ELF-1 (cell line): ENCODE measurements at places on chromosomes 13 and 19.

GRCh38 chr19:16978156-16978555 lies 48.5 kb downstream of the CPAMD8 start:
- no peak for DNase-seq

GRCh38 chr13:79913141-79913827 lies 427.6 kb downstream of the SPRY2 start:
- no peak for DNase-seq

- no peak for DNase-seq
These were observed at the start of gene CYP2B6 for GRCh38 chr19:40990972-40991381. TSS of gene CYP2B6 (plus strand) at chr19:40991282. CDS start at chr19:40991306, 24 bp downstream.

DNA sequence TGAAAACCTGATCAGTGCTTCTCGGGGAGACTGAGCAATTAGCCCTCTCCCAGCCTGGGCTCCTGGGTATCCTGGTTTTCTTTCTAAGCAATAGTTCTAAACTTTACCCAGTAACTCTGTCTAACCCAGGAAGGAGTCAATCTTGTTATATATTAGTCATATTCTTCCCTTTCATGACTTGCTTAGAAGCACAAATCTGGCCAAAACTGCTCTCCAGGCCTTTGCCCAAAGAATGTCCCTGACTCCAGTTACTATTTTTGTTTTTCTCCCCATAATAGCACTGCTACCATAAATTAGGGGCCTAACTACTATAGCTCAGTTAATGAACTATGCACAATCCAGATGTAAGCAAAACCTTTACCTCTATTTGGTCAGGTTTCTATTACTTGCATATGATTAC lies 355.8 kb upstream of the HTR2A start:
- no peak for DNase-seq

DNA sequence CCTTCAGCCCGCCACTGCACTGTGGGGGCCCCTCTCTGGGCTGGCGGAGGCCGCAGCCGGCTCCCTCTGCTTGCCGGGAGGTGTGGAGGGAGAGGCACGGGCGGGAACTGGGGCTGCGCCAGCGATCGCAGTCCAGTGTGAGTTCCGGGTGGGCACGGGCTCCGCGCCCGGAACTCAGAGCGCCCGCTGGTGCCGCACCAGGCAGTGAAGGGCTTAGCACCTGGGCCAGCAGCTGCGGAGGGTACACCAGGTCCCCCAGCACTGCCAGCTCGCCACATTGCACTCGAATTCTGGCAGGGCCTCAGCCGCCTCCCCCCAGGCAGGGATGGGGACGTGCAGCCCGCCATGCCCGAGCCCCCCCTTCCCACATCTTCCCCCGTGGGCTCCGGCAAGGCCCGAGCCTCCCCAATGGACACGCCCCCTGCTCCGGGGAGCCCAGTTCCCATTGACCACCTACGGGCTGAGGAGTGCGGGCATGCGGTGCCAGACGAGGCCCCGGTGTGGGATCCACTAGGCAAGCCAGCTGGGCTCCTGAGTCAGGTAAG lies 135.9 kb upstream of the RFC3 start:
- no peak for DNase-seq

- no peak for DNase-seq
These were observed 575.1 kb downstream of the SLITRK6 start for GRCh38 chr13:85223883-85224656.

DNA sequence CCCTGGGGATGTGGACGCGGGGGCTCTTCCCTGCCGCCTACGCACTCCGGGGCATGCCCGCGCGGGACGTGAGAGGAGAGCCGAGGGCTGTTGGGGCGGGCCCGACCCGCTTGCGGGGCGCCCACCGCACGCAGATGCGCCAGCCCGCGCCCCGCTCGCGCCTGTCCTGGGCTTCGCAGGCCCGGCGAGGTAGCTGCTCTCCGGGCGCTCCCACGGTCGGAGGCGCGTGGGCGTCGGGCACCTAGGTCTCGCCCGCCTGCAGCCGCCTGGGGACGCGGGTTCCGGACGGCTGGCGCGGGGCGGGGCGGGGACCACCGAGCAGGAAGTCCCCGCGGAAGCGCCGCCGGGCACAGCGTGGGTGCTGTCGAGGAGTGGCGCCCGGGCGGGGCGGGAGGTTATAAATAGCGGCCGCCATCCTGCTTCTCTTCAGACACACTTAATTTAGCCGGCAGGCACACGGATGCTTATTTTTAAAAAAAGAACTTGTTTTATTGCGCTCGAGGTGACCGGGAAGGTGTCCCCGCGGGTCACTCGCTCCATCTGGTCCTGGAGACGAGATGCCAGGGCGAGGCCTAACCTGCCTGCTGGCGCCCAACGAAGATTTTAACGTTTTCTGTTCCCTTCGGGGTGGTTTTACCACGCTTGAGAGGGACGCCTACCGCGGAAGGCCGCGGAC lies 561 bp upstream of the GJA3 start:
- DNase-seq = peak; percentile 38

DNA sequence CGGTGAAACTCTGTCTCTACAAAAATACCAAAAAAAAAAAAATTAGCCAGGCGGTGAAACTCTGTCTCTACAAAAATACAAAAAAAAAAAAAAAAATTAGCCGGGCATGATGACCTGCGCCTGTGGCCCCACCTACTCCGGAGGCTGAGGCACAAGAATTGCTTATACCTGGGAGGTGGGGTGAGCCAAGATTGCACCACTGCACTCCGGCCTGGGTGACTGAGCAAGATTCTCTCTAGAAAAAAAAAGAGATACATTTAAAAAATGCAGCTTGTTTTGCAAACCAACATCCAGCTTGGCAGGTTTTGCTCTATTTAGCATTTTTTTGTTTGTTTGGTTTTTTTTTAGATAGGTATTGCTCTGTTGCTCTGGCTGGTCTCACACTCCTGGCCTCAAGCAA lies 6.7 kb upstream of the PGPEP1 start:
- DNase-seq = no peak
